Activated naive CD4-positive, alpha-beta T cell (primary cell): ENCODE measurements at places on chromosomes 2 and 18.

DNA sequence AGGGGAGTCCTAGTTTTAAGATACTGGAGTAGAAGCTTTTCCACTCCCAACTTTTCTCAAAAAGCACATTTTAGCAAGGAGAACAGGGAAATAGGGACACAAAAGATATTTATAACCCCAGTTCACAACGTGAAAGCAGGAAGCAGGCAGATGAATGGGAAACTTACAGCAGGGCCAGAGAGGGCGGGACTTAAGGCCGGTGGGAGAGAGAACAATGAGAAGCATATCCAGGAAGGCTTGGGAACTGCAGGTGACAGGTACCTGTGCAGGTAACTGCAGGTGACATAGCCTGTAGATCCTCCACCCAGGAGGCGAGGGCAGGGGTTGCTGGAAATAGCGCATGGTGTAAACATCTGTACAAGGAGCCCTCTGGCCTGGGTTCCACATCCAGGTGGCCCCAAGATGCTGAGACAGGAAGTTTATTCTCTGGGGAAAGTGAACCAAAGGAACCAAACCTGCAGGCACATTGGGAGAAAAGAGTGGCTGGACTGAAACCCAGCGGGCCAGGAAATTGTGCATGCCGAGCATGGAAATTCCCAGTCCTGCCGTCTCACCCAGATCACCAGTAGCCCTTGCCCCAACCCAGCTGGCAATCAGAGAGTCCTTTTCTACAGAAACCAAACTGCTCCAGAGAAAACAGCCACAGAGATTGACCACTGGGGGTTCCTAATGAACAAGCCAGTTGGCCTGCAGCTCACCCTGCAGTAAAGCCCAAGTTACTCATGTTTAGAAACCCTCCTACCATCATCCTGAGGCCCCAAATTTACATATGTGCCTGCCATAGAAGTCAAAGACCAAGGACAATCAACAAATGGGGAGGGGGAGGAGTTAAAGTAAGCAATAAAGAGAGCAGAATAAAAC lies 24.3 kb upstream of the COL6A3 start:
- DNase-seq, result no peak

DNA sequence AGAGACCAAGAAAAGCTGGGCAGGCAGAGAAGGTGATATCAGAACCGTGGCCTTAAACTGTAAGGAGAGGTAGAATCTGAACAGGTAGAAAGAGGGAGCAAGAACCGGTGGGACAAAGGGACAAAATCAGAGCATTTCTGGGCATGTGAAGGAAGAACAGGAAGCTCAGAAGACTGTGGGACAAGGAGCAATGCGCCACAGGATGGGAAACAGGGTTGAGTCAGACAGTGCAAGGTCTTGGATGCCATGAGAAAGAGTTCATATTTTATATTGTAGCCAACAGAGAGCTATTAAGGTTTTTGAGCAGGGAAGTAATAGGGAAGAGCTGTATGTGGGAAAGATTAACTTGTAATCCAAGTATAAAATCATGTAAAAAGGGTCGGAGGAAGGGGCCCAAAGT lies 106.4 kb upstream of the UGP2 start:
- no peak for DNase-seq

DNA sequence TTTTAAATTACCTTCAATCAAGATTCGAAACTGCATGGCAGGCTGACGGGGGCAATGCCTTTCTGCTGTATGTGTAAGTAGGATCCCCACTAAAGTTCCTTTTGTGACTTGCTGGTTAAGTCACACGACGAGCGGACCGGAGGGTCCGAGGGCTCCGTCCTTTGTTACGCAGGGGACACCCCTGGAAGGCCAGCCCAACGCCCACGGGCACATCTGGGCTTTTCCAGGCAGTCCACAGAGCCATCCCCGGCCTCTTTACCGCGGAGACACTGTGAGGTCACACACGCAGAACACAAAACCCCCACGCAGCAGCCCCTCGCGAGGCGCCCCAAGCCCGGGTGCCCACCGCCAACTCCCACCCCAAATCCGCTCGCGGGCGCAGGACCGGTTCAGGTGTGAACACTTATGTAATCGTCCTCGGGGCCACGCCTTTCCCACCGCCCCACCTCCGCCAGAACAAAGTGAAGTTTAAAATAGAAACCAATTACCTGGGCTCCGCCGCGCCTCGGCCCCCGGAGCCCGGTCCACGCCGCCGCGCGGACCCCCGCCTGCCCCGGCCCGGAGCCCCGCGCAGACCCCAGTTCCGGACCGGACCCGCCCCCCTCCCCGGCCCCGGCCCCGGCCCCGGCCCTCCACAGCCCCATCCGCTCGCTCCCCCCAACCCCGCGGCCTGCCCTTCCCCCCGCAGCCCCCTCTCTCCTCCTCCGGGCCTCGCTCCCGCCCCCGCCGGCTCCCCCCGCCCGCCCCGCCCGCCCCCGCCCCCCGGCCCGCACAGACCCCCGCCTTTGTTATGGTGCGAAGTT lies 4.2 kb downstream of the ZNF516 start:
- peak; percentile 14 for DNase-seq

DNA sequence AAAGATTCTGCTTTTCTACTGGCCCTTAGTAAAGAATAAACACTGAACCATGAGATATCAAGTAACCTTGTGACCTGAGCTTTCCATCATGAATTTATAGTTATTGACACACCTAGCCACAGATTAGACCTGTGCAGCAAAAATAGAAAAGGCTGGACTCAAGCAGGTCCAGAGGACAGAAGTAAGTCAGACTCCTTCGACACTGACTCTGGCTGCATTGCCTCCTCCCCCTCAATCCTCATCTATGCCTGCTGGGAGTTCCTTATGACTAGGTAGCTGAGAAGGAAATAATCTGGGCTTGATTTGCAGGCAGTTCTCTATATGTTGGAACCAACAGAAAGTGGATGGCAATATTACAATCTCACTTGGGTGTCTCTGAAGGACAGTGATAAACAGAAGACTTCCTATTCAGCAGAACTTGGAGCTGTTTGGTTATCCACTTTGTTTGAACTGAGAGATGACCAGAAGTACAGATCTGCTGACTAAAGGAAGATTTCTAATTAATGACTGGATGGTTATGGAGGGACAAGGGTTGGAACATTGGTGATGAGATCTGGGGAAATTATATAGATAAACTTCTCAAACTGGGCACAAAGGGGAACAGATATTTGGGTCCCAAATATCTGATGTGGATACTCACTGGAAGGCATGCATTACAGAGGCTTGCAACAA lies 39.4 kb downstream of the ARID5A start:
- no peak for DNase-seq

DNA sequence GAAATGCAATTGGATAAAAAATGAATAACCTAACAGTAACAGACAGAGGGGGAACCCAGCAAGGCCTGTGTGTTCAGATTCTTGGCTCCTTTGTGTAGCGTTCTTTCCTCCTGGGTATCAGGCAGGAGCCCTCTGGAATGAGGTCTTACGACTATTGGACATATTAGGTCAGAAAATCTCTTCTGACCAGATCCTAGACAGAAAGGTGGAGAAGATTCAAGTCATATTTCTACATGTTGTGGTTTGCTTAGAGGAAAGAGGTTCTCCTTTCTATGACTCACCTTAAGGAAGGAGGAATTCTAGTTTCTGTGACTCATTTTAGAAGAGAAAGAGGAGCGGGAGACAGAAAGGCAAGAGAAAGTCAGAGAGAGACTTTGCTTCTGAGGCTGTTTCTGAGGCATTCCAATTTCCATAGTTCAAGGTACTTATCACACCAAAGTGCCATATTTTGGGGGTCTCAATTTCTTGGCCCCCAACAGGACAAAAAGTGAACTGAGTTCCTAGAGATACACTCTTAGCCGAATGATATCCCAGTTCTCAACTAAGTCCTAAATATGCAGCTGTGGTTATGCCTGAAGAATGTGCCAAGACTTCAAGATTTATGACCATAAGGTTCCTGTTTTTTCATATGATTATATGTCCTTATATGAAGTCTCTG lies 618.6 kb downstream of the ZEB2 start:
- no peak for DNase-seq

GRCh38 chr2:134170294-134170693 lies 83.6 kb upstream of the MGAT5 start:
- no peak for DNase-seq

GRCh38 chr2:108407864-108408729 lies 30.3 kb downstream of the SULT1C4 start:
- no peak for DNase-seq

GRCh38 chr2:141554810-141555209 lies 576.0 kb downstream of the LRP1B start:
- no peak for DNase-seq

- DNase-seq, result no peak
Observed at GRCh38 chr18:65942104-65942503, 191.3 kb downstream of the CDH7 start.

DNA sequence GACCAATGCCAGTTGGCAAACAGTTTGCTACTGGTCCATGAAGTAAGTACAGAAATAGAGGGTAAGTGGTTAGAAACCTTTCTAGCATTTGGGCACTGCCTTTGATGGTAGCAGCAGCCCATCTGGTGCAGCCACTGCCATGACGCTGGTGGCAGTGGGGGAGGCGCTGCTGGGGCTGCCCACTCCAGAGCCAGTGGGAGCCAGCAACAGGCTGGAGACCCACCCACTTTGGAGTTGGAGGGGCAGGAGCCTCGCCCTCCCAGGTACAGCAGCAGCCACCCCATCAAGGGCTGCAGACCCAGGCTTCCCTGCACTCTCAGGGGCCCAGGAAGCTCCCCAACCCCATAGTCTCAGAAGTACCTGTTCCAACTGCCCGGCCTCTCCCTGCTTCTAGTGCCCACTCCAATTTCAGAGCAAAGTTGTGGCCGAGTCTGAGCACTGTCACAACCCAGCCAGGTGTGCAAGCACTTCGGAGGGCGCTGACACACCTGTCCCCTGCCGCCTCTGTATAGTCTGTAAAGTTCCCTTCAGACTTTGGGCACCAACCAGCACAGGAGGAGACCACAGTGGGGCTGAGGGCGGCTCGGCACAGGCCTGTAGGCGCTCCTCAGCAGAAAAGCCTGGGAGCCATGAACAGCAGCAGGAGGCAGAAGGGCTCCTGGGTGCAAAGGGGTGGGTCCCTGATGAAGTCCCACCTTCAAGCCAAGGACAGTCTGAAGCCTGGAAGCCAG lies 125.6 kb upstream of the CCDC150 start:
- no peak for DNase-seq

GRCh38 chr2:156864753-156865152 lies 392.8 kb upstream of the GALNT5 start:
- DNase-seq, result no peak

DNA sequence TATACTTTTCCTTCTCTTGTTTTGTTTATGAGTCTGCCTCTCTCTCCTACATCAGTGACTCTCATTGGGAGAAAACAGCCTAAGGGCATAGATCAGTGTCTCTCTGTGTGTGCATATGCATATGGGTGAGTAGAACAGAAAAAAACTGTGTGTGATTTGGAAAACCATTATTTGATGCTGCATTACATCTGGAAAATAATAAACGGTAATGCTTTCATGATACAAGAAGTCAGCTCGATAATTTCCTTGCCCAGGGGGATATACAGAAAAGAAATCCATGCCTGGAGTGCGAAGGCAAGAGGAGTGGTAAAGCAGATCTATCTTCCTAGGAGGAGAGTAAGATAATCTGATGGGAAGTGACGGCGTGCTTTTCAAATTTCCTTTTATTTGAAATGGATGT lies 221.5 kb upstream of the LYPD1 start:
- DNase-seq, result no peak

DNA sequence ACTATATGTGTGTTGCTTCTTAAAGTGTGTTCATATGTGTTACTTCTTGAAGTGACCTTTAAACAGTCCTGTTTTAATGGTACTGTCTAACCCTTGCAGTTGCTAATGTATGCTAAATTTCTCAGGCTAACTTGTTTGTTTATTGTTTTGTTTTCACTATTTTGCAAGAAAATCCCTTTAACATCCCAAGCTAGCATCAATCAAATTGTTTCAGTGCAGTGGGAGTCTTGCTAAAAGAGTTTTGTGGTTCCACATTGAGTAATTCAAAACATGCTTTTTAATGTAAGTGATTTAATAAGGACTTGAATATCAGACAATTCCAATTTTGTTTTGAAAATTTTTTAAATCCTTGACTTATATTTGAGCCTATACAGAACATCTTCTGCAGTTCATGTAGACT lies 3.6 kb downstream of the SH3RF3 start:
- DNase-seq, result no peak

DNA sequence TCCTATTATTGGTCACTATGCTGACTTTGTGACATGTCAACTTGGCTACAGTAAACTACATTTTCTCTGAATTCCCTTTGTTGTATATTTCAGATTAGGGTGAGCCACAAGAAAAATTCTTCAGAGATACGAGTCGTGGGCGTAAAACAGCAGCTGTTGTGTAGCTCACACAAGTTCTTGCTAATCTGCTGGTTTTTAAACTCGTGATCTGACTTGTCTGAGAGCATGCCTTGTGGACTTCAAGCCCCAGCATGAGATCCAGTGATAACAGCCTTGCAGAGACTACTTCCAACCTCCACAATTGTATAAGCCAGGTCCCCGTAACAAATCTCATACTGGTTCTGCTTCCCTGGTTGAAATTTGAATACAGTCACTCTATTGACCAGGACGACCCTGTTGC lies 259.8 kb upstream of the LYPD1 start:
- DNase-seq, result no peak

DNA sequence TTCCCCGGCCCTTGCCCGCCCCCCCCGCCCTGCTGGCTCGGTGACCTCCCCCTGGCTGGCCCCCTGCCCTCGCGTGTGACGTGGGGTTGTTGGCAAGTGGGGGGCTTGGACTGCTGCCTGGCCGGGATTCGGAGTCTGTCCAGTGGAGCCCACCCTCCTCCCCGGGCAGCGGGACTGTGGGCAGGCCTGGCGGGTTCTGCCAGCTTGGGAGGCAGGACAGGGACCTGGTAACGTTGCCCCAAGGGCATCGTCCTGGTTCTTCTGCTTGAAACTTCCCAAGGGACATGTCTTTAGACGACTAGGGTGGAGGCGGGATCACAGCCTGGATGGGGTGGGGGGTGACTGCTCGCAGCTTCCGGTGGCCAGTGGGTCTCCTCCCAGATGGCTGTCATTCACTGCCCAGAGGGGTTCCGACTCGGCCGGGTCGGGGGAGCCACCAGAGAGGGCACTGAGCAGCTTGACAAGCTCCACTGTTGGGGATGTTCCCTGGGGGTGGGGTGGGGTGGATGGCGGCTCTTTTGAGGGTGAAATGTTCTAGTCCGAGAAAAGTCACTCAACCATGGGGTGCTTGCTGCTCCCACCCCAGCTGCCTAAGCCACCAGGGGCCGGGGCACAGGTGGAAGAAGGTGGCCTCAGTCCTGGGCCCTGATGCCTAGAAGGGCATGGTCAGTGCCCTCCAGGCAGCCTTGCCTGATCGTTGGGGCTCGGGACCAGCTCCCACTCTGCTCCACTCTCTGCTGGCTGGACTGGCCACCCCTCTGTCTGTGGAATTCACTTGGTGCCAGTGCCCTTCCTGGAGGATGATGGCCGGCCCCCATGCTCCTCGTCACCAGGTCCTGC lies 4.3 kb upstream of the HS6ST1 start:
- DNase-seq, result no peak

DNA sequence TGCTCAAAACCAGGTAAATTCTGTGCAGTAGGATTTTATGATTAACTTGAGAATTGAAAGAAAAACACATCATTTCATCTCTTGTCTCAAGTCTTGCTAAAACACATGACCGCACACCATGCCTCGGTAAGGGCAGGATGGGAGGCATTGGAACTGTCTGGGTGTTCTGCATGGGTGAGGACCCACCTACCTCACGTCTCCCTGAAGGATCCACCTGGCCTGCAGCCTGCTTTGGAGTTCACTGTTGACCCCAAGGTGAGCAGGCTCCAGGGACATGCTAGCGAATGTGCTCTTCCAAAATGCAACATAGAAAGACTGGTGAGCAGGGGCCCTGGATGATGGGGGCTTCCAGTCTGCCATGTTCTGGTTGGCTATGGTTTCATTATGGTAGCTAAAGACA lies 131.5 kb downstream of the NCK2 start:
- DNase-seq, result no peak

GRCh38 chr2:71603311-71603811 lies 150.0 kb downstream of the DYSF start:
- DNase-seq, result no peak
